EH (cell line): ENCODE measurements at places on chromosomes 4 and X.
A peak's percentile ranks its signal among the peaks of the same experiment; 100 is the strongest.

- DNase-seq: no peak
These were observed 16.4 kb downstream of the TMEM154 start for GRCh38 chr4:152663203-152664066.

GRCh38 chr4:89486042-89486441, 178.4 kb upstream of the GPRIN3 start:
- DNase-seq: peak; percentile 39

DNA sequence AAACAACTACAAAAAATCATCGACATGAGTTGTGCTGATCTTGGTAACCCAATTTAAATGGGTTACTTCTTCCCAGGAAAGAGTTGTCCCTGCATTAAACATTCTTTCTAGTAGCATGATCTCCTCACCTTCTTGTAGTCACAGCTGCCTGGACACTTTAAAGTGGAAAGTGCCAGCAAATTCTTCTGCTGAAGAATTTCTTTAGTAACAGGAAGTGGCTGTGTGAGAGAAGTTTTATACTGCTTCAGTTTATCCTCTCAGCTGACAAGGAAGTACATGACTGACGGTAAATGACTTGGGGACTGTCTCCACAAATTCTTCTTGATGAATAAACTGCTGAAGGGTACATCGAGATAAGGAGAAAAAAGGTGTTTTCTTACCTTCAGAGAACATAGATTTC, 18.2 kb upstream of the TNIP3 start:
- peak; percentile 76 for DNase-seq

GRCh38 chr4:25346913-25347312, 30.1 kb upstream of the ANAPC4 start:
- DNase-seq: no peak

DNA sequence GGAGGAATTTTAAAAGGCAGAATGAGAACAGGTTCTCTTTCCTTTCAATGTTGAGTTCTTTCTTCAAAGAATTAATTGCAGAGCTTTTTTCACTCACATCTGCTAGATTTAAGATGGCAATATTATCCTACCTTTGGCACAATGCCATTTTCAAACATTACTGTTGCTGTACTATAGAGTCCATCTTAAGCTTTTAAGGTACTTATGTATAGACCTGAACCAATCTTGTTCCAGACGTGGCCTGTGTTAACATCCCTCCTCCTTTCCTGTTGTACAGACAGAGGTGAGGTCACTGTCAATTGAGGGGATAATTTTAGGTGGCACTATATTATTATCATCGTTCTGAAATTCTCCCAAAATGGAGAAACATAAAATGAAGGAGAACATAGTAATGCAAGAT, 53.0 kb upstream of the MYOZ2 start:
- no peak for DNase-seq

GRCh38 chrX:108285356-108285755, 152.9 kb downstream of the COL4A6 start:
- no peak for DNase-seq

DNA sequence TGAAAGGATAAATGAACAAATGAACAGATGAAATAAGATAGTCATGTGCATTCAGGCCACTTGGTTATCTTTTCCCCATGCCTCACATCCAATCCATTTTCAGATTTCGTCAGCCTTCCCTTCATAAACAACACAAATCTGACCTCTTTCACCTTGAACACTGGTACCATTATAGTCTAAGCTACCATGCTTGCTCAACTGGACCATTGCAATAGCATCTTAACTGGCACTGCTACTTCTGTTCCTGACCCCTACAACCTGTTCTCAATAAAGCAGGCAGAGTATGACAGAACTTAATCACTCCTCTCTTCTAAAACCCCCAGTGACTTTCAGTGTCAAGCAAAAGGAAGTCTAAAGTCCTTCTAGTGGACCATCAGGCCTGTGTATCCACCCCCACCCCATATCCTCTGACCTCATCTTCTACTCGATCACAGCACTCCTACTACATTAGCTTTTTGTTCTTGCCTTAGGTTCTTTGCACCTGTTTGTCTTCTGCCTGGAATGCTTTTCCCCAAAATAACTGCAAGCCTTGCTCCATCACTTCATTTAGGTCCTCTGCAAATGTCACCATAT, 40.7 kb downstream of the LARP7 start:
- DNase-seq: no peak

DNA sequence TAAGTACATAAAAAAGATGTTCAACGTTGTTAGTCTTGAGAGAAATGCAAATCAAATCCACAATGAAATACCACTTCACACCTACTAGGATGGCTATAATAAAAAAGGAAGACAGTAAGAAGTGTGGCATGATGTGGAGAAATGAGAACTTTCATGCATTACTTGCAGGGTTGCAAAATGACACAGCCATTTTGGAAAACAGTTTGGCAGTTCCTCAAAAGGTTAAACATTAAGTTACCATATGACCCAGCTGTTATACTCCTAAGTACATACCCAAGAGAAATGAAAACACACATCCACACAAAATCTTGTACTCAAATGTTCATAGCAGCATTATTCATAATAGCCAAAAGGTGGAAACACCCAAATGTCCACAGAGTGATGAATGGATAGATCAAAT, 25.8 kb upstream of the LIMCH1 start:
- DNase-seq: no peak

DNA sequence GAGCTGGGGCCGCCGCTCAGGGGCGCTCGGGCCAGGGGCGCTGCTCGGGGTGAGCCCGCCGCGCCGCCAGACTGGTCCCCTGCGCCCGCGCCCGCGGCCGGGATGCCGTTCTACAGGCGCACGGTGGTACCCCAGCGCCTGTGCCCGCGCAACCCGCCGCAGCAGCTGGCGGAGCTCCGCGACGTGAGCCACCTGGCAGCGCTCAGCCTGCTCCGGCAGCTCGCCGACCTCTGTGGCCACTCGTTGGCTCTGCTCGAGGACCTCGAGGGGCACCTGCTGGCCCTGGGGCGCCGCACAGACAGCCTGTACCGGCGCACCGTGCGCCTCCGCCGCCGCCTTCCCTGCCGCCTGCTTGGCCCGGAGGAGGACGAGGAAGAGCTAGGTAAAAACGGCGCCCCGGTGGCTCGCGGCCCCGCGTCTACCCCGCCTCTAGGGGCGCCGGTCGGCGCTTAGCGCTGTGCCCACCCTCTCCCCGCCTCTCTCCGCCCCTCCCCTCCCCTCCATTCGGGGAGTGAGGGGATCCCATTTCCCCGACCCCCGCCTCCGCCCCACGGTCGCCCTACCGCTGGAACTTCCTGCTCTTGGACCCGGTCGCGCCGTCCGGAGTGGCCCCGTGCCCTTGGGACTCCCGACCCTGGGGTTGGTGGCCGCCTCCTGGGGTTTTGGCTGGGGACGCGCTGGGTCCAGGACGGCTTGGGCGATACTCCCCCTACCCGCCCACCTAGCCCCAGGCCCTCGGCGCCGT, 513 bp downstream of the NHSL2 start:
- no peak for DNase-seq

DNA sequence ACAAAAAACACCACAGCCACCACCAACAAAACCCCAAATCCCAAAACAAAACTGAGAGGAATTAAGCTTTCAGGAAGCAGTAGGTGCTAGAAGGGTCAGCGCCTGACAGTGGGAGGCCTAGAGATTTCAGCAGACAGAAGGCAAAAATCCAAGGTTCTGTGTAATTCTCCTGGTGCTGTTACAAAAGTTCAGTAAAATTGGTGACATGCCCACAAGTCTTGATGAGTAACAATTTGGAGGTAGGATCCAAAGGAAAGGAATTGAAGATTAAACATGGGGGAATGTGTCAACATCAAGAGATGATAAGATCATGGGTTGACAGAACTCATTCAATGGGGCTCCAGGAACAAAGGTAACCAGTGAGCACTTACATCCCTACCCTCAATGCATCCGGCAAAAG, 653.8 kb upstream of the CPEB2 start:
- peak; percentile 4 for DNase-seq

DNA sequence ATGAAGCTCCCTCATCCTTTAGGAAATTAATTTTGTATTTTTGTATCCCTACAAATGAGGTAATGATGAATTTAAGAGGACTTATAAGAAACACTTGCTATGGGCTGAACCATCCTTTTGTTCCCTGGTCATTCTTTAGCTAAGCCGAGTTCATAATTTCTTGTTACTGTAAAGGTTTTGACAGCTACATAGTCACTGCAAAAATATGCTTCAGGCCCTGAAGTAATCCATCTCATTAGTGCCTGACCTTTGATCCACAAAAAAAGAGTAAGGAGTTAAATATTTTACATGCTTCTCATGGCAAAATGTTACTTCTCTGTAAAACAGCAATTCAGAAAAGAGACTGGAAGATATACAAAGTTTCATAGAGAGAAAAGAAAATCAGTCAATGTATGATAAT, 290.6 kb upstream of the SLIT2 start:
- peak; percentile 92 for DNase-seq

DNA sequence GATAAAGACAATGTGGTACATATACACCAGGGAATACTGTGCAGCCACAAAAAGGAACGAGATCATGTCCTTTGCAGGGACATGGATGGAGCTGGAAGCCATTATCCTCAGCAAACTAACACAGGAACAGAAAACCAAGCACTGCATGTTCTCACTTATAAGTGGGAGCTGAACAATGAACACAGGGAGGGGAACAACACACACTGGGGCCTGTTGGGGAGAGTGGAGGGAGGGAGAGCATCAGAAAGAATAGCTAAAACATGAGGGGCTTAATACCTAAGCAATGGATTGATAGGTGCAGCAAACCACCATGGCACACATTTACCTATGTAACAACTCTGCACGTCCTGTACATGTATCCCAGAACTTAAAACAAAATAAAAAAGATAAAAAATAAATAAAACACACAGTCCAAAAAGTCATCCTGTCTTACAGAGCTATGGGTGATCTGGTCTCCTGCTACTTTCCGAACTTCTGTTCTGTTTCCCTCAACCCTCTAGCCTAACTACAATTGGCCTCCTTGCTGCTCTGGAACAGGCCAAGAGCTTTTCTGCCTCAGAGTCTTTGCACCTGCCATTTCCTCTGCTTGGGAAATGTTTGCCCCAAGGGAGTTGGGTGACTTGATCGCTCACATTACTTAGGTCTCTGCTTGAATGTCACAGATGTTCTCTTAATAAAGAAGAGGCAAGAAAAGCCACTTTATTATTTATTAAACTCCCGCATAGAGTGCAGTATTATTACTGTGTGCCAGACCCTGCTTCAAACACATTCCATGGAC, 1.1 kb upstream of the CD38 start:
- DNase-seq: no peak

DNA sequence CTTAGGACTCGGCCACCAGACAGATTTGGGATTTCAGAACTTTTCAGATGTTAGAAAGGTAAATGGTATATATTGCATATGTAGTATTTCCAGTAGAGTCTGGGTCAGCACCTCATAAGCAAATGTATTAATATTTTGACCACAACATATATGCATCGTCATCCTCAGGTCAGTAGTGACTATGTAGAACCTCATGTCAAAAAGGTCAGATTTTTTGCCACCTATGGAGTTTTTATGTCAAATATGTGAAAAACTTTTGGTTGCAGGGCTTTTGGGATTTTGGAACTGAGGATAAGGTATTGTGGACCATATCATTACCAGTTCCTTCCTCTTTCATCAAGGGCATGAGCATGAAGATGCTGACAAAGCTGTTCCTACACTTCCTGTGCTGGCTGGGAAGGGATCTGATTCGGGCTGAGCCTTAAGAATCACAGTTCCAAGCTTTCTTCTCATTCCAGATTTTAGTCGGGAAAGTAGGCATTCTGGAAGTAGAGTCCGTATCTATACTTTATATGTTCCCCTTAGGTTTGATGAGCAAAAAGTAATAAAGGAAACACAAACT, 183.0 kb upstream of the PGRMC2 start:
- DNase-seq: no peak

DNA sequence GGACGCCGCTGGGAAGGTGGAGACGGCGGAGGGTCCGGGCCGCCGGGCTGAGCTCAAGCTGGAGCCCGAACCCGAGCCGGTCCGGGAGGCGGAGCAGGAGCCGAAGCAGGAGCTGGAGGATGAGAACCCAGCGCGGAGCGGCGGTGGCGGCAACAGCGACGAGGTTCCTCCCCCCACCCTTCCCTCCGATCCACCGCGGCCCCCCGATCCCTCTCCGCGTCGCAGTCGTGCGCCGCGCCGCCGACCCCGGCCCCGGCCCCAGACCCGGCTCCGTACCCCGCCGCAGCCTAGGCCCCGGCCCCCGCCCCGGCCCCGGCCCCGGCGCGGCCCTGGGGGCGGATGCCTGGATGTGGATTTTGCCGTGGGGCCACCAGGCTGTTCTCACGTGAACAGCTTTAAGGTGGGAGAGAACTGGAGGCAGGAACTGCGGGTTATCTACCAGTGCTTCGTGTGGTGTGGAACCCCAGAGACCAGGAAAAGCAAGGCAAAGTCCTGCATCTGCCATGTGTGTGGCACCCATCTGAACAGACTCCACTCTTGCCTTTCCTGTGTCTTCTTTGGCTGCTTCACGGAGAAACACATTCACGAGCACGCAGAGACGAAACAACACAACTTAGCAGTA, 483 bp downstream of the USP27X start:
- DNase-seq: peak; percentile 4

GRCh38 chr4:173420324-173420752, 21.4 kb upstream of the SCRG1 start:
- DNase-seq: peak; percentile 38

GRCh38 chr4:170589597-170590191, 499.9 kb upstream of the AADAT start:
- DNase-seq: peak; percentile 10

DNA sequence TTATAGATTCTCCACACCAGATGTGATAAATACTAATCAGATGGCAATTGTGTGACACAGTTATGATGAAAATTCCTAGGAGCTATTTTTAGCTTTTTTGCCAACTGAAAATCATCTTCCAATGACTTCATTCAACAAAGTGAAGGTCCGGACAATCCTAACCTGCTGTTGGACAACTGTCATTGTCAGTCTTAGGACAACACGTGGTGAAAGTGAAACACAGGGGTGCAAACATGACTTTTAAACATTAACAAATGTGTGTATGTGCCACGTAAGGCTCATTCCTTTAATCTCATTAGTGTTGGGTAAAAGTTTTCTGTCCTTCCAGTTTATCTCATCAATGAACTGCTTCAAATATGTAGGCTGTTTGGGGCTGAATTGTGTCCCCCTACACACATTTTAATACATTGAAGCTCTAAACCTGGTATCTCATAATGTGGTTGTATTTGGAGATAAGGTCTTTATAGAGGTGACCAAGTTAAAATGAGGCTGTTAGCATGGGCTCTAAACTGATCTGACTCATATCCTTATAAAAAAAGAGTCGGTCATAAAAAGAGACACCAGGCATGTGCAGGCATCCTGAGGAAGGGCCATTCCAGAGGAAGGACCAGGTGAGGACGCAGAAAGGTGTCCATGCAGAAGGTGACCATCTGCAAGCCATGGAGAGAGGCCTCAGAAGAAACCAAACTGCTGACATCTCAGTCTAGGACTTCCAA, 41.2 kb upstream of the SMAD1 start:
- no peak for DNase-seq

- DNase-seq: peak; percentile 70
These were observed 100.8 kb upstream of the TENM3 start for GRCh38 chr4:182142176-182143085.
